ENCODE measurements at places on chromosomes 11 and 22.

DNA sequence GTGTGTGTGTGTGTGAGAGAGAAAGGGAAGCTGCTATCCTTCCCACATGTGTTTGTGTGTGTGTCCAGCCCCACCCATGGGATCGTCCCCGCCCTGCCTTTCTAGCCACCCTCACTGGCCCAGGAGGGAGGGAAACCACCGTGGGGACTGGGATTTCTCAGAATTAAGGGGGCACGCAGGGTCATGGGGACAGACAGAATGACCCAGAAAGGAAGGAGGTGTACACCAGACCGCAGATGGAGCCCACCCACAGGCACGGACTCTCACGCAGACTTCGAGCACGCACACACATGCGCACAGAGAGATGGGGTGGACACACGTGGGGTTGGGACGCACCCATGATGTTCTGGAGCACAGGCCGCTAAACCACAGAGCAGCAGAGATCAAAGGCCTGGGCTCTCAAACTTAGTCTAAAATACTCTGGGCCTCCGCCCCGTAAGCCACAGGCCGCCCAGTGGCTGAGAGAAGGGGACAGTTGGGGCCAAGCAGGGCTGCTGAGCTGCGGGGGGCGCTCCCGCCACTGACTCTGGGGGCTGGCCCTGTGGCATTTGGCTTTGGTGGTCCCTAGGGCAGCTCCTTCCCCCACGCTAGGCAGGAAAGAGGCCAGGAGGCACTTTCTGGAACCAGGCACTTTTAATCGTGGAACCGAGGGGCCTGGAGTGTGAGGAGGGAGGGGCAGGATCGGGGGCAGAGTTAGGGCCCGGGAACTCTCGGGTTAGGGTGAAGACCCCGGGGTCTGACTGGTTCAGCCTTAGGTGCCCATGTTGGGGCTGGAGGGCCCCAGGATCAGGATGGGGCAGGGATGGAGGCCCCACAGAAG is 1.5 kb downstream of the IFITM5 start:
- no peak for DNase-seq

DNA sequence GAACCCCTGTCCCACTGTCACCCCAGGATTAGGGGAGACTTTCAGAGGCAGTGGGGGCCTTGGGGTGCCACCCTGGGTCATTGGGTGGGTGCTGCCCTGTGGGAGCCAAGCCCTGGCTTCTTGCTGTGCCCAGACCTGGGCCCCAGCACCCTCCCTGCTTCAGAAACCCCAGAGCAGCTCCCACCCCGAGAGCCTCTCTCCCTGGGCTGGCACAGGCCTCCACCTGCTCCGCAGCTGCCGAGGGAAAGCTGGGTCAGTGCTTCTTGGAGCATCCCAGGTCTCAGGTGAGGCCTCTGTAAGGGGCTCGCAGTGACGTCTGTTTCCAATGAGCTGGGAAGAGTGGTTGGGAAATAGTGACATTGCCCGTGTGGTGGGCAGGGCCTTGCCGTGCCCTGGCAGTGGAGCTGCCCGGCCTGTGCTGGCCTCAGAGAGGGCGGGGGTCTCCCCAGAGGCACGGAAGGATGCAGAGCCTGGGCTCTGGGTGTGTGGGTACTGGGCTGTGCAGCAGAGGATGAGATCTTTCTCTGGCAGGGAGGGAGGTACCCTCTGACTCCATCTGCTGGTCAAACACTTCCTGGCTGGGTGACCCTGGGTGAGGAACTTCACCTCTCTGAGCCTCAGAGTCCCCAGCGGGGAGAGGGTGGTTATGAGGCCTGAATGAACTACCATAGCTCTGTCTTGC is 23.0 kb downstream of the C22orf23 start:
- DNase-seq: no peak

DNA sequence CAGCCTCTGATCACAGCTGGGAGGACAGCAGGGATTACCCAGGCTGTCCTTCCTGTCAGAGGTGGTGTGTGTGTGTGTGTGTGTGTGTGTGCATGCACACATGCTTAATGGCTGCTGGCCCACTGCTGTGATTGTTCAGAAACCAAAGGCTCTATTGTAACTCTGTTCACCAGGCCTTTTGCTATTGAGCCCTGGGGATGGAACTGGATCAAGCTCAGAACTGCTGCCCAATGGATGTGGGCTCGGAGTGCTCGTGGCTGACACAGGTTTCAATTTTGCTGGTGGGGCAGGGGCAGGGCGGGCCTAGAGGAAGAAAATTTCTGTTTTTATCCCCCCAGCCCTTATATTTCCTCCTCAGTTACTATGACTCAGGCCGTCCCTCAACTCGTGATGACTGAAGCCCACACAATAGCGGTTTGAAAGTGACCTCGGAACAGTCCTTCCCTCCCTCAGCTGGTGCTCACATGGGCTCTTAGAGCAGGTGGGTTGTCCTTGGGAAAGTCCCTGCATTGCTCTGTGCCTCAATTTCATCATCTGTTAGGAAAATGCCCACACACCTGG is 359.3 kb downstream of the TENM4 start:
- no peak for DNase-seq

DNA sequence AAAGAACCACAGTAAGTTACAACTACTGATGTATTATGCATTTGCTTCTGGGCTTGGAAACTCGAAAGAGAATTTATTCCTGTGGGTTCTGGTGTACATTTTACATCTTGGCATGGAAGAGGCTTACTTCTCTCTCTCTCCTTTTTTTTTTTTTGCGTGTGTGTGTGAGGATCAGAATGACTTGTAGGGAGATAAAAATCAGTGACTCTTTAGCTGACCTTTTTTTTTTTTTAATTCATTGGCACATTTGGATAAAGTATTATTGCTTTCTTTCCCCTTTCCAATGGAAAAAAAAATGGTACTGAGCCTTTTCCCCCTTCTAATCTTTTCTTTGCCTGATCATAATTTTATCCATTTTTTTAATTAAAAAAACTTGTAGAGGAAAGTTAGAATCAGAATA is 43.5 kb downstream of the EXT2 start:
- DNase-seq: no peak

GRCh38 chr22:27628341-27628740 is 173.2 kb downstream of the MN1 start:
- no peak for DNase-seq

GRCh38 chr11:70477609-70478008 is 79.3 kb downstream of the CTTN start:
- no peak for DNase-seq

DNA sequence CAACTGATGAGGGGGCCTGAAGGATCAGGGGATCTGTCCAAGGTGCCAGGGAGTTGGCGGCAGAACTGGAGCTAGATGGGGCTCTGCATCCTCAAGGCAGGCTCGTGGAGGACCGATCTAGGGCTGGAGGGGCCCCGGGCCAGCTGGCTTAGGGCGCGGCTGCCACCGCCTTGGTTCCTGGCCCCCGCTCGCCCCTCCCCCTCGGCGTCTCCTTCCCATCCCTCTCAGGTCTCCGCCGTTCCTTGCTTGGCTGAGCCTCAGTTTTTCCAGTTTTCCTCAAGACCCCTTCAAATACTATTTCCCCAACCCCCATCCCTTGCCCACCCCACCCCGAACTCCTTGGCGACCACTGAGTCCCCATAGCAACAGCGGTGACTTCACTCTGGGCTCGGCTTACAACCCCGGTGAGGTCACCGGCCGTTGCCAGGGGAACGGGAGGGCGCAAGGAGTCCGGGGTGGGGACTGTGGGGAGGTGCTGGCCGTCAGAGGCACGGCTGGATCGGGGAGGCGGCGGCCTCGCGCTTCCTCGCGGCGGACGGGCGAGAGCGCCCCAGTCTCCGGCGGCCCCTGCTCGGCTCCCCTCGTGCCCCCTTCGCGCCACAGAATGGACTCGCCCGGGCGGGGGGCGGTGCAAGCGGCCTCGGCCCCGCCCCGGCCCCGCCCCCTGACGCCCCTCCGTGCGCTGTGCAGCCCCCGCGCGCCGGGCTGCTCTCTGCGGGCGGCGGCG is 7.5 kb downstream of the FREY1 start:
- DNase-seq: no peak

GRCh38 chr11:1207401-1208143 is 15.3 kb upstream of the MUC5B start:
- DNase-seq: no peak

DNA sequence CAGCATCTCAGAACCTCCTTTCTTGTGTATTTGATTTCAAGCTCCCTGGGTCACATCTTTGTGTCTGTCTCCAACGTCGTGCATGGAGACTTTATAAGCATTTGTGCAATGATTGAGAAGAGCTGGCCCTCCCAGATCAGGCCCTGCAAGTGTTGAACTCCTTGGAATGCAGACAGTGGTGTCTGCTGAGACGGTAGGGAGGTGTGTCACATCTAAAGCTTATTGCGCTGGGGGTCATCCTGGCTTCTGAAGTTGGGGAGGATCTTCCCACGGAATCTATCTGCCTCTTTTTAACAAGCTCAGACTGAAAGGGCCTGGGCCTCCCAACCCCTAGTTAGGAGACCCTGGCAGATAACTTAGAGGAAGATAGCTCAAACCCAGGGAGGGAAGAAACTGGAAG is 6.7 kb downstream of the APLNR start:
- no peak for DNase-seq

DNA sequence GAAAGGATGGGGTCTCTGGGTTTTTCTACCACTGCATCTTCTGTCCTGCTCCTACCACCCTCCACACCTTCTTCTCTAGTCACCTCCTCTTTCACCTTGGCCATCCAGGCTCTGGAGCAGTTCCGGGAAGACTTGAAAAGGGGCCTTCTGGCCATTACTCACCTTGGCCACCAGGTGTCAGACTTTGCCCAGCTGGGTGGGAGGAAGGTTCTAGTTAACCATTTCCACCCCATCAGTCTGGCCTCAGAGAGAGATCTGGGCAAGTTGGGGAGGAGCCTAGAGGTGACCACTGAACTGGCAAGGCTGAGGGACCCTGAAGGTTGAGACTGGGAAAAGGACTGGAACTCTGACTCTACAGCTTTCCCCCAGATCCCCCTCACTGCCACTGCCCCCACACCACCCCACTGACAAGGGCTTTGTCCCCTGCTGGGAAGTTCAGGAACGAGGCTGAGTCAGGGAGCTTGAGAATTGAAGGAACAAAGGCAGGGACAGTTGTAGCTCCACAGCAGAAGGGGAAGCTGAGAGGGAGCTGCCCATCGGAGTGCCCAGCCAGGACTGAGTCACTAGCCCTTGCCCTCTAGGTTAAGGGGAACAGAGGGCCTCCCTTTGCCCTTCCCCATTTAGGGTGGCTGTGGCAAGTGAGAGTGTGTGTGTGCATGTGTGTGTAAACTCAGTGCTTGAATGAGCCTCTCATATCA is 3.7 kb upstream of the POLD4 start:
- DNase-seq: no peak

DNA sequence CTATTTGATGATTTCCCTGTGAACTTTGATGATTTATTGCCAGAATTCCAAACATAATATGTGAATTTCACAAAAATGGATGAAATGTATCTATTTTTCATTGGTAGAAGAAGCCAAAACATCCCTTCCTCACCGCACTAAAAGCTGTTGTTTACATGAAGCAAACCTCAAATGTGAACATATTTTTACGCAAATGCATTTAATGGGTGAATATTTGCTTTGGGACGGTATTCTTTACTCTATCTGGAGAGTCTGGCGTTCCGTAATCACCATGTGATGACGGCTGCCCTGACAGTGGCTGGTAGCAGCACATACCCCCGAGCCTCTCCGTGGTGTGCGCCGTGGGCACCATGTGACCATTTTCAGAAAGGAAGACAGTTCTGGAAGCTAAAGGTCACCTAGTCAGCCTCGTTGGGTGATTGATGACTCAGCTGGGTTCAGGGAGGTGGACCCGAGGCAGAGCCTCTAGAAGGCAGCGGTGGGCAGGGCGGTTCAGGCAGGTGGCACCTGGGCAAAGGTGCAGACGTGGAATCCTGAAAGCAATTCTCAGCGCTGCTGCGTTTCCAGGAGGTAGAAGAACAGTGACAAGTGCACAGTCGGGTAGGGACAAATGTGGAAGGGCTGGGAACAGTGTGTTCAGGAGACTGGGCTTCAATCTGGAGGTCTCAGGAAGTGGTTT is 45.3 kb downstream of the PPARA start:
- no peak for DNase-seq

GRCh38 chr22:44406341-44407170 is 91.5 kb downstream of the RTL6 start:
- no peak for DNase-seq

DNA sequence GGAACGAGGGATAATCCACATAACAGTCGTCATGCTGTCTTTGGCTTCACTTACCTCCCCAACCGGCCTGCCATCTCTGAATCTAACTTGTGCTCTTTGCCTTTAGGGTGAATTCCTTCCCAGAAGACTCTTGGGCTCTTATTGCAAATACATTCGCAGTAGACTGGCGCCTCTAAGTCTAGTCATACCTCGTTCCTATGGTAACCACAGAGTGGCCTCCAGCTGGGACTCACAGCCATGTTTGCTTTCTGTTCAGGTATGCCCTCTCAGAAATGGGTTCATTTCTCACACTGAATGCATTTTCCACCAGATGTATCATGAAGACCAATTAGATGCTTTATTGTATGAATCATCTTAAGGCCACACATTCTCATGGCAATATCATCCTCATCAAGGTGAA is 112.7 kb downstream of the FAR1 start:
- no peak for DNase-seq
